Stimulated activated CD4-positive, alpha-beta T cell treated with anti-CD3 and anti-CD28 coated beads, Interleukin-1b, Interleukin-23, amount 100 ng/mL, for 1 hour (primary cell): ENCODE measurements at places on chromosomes 4 and X.

- DNase-seq = no peak
Measured at GRCh38 chrX:148612431-148612830, 112.0 kb downstream of the AFF2 start.

GRCh38 chr4:138871555-138871875, 144.1 kb upstream of the NOCT start:
- DNase-seq = no peak

DNA sequence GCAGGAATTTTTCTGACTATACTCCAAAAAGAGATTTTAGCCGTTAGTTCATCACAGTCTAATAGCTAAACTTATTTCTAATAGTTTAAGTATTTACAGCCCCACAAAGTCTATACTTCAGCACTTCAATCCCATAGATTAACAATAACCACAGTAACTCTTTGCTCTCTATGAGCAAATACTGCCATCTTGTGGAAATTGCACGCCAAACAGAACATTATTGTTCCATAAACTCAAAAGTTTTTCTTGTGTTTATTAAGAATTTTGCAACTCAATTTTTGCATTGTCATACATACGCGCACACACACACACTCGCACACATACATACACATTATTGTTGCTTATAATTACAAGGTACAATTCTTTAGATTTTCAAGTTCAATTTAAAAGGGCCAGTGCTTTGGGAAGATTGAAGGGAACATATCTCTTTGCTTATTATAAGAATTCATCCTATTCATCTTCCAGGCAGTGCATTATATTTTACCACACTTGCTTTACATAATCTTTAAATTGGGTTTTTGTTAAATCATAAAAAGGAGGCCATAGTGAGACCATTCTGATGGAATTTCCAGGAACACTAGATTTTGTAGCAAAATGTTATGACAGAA, 63.8 kb upstream of the ATOH1 start:
- no peak for DNase-seq

DNA sequence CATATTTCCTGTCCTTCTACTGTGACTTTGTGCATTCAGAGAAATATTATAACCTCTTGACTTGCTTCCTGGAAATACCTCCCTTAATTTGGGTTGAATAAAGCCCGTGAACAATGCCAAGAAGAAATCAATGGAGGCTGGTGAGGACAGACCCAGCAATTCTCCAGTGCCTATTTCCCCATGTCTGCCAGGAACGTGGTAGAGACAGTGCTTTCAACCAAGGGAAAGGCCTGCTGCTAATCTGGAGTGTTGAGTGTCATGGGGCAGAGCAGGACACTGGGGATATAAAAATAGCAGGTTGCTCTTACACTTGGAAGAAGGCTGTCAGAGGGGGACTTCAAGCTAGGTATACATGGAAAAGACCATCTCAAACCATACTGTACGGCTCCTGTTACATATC, 19.9 kb downstream of the TSC22D3 start:
- no peak for DNase-seq

DNA sequence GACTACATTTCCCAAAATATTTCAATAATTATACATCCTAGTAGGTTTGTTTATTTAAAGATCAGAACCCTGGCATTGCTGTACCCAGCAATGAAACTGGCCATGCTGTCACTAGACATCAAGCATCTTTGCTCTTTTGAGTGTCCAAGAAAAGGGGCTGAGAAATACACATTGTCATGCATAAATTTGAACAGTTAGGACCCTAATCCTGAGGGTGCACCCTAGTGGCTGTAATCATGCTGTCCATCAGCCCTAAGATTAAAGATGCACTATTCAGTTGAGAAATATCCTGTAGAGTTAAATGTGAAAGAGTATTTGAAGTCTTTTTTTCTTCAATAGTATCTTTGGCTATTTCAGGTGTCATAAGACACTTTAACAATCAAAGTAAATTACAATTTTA, 108.8 kb downstream of the NFKB1 start:
- no peak for DNase-seq

DNA sequence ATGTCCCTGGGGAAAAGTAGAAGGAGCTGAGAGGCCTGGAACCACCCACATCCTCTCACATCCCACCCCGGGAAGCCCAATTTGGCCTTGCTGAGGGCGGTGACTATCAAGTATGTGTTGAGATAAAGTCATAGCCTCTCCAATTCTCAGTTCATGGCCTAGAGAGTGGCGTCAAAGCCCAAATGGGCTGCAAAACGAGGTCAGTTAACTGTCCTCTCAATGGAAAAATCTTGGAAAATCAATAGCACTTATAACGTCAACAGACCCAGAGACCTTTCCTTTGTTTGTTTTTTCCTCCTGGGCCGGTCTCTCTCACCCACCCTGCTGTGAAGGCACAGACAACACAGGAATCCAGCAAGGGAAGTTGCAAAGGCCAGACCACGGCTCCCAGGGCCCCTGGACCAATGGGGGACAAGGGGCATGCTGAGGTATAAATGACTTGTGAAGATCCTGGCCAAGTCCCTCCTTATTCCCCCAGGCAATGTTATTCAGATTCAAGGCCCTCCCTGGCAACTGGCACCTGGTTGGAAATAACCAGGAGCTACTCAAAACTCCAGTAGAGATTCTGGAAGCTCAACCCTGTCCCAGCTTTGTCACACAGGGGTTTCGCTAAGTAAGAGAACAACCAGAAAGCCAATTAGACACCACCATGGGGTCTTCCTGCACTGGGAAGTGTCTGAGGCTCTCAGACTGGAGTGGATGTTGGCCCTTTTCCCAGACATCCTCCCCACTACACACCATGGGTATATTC, 38.6 kb downstream of the TSC22D3 start:
- DNase-seq = no peak

DNA sequence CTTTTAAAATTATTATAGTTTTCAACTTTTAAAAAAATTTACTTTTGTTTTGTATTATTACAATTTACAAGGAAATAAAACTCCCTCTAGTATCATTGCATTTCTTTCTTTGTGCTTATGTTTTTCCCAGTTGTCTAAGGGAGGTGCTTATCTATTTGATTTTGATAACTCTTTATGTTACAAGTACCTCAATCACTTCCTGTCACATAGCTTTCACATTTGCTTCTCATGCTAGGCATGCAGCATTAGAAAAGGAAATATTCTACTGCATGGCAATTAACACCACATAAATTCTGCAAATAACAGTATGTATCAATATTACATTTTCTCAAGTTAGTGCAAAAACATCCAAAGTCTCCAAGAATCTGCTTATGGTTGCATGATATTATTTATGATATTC, 180.3 kb upstream of the HS3ST1 start:
- DNase-seq = no peak

- DNase-seq = no peak
Measured at GRCh38 chr4:175386776-175387507, 425.1 kb downstream of the GPM6A start.

- no peak for DNase-seq
Measured at GRCh38 chr4:78482281-78482680, 69.3 kb upstream of the ANXA3 start.
